ENCODE measurements at places on chromosomes 4 and X. TPM values are rescaled to one million over a fixed set of nuclear protein-coding genes. Genes with fewer than 3 reads are reported as not detected.

DNA sequence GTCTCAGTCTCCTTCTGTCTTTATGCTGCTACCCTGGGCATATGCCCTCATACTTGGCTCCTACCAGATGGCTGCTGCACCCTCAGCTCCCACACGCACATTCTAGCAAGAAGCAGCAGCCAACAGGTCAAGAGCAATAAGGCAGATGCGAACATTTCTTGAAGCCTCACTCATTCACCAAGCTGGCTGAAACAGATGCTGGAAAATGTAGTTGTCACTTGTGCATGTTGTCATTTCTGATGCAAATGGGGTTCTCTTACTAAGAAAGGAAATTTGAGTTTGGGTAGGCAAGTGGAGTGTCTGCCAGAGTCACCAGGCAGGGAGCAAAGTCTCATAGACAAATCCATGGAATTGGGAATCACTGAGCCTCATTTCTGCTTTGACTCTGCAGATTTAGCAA is 57.4 kb upstream of the SORBS2 start:
- no peak overlapping the region for H3K27ac ChIP-seq
- no peak for DNase-seq
- H3K4me3 ChIP-seq, result no peak overlapping the region

SSX4 gene
- total RNA-seq, result not detected

DNA sequence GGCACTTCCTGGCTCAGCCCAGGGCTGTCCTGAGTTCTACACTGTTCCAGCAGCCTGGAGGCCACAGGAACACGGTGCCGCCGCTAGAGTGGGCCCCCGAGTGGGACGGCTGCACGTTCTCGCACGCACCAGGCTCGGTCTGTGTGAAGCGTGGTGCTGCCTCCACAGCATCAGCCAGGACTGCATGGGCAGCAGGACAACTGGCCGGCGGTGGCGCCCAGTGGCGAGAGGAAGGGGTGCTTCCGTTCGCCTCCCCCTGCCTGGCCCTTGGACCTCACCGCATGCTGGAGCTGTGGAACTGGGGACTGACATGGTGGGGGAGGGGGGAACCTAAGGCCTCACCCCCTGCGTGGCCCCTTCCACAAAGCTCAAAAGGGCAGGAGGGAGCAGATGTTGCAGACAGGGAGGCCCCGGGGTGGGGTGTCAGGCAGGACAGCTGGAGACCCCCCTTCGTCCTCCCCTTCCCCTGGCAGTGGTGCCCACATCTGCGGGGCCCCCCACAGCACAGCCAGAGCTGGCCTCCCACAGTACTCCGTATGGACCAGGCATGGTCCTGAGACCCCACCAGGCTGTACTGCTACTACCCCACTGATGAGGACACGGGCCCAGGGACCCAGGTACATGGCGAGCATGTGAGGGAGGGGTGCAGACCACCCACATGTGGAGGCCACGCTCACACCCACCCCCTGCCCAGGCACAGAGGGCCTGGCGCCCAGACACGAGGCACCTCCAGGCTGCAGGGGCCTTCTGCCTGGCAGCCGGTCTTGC is 58.5 kb downstream of the ACOX3 start:
- DNase-seq, result no peak
- no peaks in the 10 kb centered on the region for H3K4me1 ChIP-seq
- H3K27me3 ChIP-seq, result no peaks in the 10 kb centered on the region
- no peak overlapping the region for H3K4me3 ChIP-seq
- no peak overlapping the region for H3K27ac ChIP-seq
- H3K36me3 ChIP-seq, result no peaks in the 10 kb centered on the region

FHDC1 gene
- 4.4 TPM for total RNA-seq

FGFBP1 gene
- not detected for total RNA-seq

GPRIN3 gene
- 1.2 TPM for total RNA-seq

DNA sequence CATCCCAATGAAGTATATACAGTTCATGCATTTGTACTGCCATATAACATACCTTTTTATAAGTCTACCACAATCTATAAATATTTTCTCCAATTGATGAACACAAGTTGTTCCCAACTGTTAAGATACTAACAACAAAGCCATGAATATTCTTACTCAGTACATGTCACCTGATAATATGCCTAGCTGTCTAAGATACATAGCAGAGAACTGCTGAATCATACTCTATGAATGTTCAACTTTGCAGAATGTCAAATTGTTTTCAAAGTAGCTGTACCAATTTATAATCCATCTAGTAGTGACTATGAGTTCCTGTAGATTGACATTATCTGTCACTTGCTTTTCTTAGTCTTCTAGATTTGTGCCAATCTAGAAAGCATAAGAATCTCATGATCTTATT is 84.9 kb downstream of the RAB28 start:
- H3K27ac ChIP-seq, result no peak overlapping the region
- H3K27me3 ChIP-seq, result no peaks in the 10 kb centered on the region
- no peaks in the 10 kb centered on the region for H3K36me3 ChIP-seq

ARHGAP10 gene
- 25.1 TPM for total RNA-seq

CXCR3 gene
- total RNA-seq, result not detected

LRP2BP gene
- 1.8 TPM for total RNA-seq

GRCh38 chrX:40100537-40101429 is 3.0 kb upstream of the BCOR start:
- no peaks in the 10 kb centered on the region for H3K4me1 ChIP-seq
- DNase-seq, result peak; percentile 60
- H3K27ac ChIP-seq, result peak overlapping the region; percentile 91
- no peak overlapping the region for H3K4me3 ChIP-seq
- H3K36me3 ChIP-seq, result no peaks in the 10 kb centered on the region
- H3K27me3 ChIP-seq, result no peaks in the 10 kb centered on the region
